ENCODE measurements at places on chromosomes 11 and 22. TPM values are rescaled to one million over a fixed set of nuclear protein-coding genes. Genes with fewer than 3 reads are reported as not detected.

OTOG gene
- total RNA-seq, result not detected

ALKBH3 gene
- total RNA-seq, result 51.4 TPM

OR51Q1 gene
- not detected for total RNA-seq

SCGB1C1 gene
- total RNA-seq, result not detected

POU2AF1 gene
- total RNA-seq, result not detected

TMPRSS13 gene
- total RNA-seq, result not detected

SEPTIN3 gene
- 0.22 TPM for total RNA-seq

RIMBP3C gene
- 0.32 TPM for total RNA-seq
